ENCODE measurements at places on chromosomes 4 and X.

DNA sequence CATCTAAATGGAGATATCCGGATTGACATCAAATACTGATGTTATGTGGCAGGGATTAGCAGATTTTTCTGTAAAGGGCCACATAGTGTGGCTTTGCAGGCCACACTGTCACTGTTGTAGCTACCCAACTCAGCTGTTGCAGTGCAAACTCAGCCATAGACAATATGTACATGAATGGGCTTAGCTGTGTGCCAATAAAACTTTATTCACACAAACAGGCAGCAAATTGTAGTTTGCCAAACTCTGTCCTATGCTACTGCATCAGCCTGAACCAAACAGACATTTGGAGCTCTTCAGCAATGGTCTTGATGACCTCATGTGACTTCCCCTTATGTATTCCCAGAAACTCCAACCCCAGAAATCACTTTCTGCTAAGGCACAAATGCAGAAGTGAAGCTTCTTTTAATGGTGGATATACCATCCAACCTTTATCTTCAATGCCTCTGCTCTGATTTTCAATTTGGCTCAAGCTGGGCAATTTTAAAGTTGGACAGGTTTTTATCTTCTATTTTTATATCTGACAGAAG is 18.4 kb upstream of the TRPC5OS start:
- no peak for DNase-seq

DNA sequence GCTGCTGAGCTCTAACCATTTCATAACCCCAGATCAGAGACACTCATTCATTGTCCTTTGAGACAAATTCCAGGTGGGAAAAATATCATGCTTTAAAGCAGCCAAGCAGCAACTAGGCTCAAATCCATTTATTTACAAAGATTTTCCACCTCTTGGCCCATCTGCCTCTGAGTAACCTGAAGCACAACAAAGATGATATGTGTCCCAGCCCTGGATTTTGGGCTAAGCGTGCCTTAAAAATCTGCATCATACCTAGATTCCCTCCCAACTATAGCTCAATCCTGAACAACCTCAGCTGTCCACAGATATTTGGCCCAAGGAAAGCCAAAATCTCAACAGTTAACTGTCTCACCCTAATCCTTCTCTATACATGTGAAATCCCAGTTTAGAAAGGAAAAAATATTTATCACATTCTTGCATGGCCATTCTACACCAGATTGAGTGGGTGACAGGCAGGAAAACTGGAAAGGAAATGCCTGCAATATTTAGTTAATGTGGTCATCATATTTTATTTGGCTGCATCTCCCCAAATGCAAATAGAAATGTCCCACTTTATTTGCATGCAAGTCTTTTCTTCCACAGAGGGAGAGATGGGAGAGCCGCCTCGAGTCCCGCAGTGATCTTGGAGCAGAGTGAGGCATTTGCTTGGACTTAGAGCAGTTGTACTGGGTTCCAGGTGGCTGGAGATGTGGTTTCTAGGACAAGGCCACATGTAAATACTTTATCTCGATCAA is 146.4 kb upstream of the EOLA2 start:
- DNase-seq = peak; percentile 68

- peak; percentile 61 for DNase-seq
Measured at GRCh38 chr4:23889814-23890341, at the start of gene PPARGC1A. TSS of gene PPARGC1A (minus strand) at chr4:23890047. CDS start at chr4:23889957, 90 bp downstream.

GRCh38 chr4:74100531-74100930 is 1.5 kb upstream of the CXCL2 start:
- DNase-seq = no peak

DNA sequence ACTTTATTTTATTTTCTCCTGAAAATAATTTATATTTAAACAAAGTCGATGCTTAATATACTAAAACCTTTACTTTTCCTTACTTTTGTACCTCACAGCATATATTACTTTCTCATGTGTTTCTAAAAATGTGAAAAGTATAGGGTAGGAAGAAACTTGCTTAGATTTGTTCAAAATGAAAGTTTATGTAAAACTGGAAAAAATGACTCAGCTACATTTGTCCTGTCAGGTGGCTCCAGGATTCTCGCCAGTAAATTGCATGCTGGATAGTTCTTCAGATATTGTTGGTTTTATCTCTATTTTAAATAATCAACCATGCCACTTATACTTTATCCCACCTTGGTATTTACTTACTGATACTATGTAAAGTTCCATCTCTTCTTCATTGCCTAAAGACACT is 159.2 kb upstream of the NDST4 start:
- no peak for DNase-seq

GRCh38 chr4:37219242-37219641 is 25.3 kb upstream of the NWD2 start:
- DNase-seq = no peak

- DNase-seq = no peak
Measured at GRCh38 chr4:54657551-54658251, at the start of gene KIT. TSS of gene KIT (plus strand) at chr4:54657957. CDS start at chr4:54658015, 58 bp downstream.

DNA sequence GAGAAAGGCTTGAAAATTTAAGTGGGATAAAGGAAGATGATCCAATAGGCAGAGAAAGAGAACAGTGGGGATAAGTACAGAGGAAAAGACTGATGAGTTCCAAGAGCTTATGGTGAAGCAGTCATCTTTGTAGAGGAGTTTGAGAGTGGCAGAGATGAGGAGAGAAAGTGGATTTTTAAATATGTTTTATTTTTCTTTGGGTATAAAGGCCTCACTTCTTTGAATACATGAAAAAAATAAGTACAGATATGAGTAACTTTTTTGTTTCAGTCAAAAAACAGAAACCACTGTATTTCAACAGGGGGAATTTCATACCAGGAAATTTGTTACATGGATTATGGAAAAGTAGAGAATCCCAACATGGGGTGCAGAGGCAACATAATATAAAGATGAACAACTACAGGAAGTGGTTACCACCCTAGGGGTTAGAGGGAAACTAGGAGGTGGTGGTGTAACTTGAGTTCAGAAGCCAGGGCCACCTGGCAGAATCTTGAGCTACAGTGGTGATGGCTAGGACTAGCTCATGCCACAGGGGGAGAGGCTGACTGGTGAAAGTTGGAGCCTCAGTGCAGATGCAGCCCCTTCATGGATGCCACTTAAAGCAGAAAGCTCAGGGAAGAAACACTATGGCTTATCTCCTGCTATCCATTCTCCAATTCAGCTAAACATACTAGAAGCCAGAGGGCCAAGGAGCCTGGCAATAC is 3.4 kb upstream of the CYBB start:
- no peak for DNase-seq

GRCh38 chrX:17374619-17375366 is at the start of gene NHS:
TSS of gene NHS (plus strand) at chrX:17375200. CDS start at chrX:17375758, 558 bp downstream.
- peak; percentile 68 for DNase-seq

- peak; percentile 87 for DNase-seq
Measured at GRCh38 chr4:130563185-130563888, 1467.4 kb downstream of the C4orf33 start.

DNA sequence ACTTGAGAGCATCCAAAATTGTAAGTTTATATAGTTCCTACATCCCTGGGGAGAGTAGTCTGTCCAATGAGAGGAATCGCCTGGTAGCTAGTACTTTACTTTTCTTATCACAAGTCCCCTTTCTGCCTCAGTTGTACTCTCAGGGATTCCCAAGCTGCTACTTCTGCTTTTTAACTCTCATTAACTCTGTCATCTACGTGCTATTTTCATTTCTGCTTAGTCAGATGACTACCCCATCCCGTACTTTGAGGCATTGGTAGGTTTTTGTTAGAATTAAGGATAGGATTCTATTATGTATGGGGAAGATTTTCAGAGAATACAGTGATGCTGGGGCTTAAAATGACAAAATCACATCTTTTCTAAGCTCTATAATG is 24.7 kb downstream of the RBPJ start:
- no peak for DNase-seq

GRCh38 chr4:41192136-41192535 is 22.2 kb downstream of the APBB2 start:
- peak; percentile 63 for DNase-seq

DNA sequence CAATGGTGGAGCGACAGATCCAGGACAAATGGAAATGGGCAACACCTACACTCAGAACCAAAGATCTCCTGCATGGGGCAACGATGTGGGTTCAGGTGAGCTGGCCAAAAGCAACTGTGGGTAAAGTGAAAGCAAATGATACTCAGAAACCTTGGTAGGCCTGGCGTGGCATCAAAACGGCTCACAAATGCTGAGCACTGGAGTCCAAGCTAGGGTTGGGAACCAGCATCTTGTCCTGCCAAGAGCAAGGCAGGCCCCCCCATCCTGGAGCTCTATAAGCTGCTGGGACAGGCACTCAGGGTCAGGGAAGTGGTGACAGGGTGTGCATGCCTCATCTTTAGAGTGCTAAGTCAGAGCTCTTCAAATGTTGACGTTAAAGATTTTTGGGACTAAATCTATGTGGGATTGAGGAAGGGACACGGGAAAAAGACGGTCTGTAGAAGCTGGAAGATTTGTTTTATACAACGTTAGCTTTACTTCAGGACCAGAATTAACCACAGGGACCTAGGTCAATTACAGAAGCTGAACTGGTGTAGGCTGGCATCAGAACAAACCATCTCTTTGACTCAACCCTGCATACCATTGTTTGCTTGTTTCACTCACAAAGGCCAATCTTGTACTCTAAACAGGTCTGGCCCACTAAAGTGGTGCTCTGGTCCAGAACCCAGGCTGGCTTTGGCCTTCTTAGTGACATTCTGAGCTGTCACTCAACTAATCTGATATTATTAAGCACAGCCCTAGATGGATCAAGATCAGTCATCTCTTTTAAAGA is 10.7 kb downstream of the ATP8A1 start:
- DNase-seq = no peak

- DNase-seq = peak; percentile 75
Measured at GRCh38 chr4:74474345-74475090, 29.6 kb downstream of the AREG start.

GRCh38 chrX:20547611-20548051 is 280.9 kb upstream of the RPS6KA3 start:
- DNase-seq = peak; percentile 28

- DNase-seq = no peak
Measured at GRCh38 chrX:6959006-6959405, 188.5 kb upstream of the STS start.

- DNase-seq = peak; percentile 59
Measured at GRCh38 chr4:176335421-176335820, 15.7 kb downstream of the SPCS3 start.

DNA sequence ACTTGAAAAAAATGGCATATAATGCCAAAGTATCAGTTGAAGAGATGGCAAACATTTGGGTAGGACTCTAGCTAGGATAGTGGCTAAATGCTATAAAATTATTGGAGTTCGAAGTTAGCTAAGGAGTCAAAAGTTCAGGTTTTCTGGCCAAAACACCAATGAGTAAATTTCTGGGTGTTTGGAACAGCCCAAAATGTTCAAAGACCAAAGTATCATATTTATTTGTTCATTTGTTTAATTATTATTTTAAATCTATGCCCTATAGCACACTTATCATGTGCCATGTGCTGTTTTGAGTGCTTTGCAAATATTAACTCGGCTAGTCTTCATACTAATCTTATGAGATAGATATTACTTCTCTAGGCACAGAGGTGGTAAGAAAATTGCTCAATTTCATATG is 285.5 kb downstream of the TEX13C start:
- no peak for DNase-seq

GRCh38 chr4:170226288-170226687 is 136.5 kb upstream of the AADAT start:
- no peak for DNase-seq

DNA sequence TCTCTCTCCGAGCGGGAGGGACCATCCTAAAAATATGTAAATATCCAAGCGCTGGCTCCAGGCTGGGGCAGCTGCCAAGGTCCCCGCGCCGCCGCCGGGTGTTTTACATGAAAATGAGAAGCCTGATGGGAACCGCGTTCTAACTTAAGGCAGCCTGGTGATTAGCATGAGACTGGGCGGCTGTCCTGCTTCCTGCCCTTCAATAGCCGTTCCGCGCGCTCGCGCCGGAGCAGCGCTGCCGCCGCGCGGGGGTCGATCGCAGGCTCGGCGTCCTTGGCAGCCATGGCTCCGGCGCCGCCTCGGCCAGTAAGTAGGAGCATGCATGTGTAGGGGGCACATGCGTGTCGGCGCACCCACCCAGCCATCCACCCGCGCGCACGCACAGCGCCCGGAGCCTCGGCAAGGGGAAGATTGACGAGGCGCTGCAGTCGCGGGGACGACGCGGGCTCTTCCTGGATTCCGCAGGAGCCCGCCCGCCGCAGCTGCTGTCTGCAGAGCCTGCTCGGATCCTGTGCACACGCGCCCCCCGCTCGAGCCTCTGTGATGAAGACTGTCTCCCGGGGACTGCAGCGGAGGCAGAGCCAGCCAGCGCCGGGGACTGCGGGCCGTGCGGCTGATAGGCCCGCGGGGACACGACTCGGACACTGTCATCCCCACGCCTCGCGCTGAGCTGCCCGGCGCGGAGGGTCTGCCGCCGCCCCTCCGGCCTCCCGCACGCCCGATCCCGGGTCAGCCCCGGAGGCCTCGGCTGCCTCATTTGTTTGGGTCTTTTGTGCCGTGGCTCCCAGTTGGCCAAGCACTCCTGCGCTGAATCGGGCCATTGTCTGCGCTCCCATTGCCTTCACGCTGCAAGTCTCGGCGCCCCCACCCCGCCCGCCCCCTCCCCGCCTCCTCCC is 734 bp downstream of the STOX2 start:
- no peak for DNase-seq

- DNase-seq = peak; percentile 38
Measured at GRCh38 chrX:119004920-119005524, 30.6 kb downstream of the LONRF3 start.

DNA sequence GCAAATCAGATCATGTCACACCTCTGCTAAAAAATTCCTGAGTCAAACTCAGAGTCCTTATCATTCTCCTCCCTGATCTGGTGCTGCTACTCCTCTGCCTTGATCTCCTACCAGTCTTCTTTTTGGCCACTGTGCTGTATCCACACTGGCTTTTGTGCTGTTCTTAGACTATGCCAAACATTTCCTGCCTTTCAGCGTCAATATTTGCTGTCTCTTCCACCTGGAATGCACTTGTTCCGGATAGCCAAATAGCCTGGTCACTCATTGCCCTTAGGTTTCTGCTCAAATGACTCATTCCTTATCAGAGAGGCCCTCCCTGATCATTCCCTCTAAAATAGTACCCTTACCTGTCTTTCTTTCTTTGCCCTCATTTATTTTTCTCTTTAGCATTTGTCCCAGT is 24.4 kb upstream of the RP2 start:
- DNase-seq = no peak

- no peak for DNase-seq
Measured at GRCh38 chrX:97895751-97896150, 1012.0 kb downstream of the RPA4 start.

All from HT1080 (cell line).